ENCODE measurements at places on chromosomes 6 and 20.

- no peak for DNase-seq
Measured at GRCh38 chr6:125984311-125984710, 2.0 kb upstream of the TRMT11 start.

GRCh38 chr20:45953672-45954071, 18.3 kb downstream of the ZNF335 start:
- no peak for DNase-seq

- no peak for DNase-seq
Measured at GRCh38 chr6:81002126-81002525, 750.4 kb downstream of the TENT5A start.

- no peak for DNase-seq
Measured at GRCh38 chr20:49948809-49949507, 12.8 kb downstream of the RNF114 start.

DNA sequence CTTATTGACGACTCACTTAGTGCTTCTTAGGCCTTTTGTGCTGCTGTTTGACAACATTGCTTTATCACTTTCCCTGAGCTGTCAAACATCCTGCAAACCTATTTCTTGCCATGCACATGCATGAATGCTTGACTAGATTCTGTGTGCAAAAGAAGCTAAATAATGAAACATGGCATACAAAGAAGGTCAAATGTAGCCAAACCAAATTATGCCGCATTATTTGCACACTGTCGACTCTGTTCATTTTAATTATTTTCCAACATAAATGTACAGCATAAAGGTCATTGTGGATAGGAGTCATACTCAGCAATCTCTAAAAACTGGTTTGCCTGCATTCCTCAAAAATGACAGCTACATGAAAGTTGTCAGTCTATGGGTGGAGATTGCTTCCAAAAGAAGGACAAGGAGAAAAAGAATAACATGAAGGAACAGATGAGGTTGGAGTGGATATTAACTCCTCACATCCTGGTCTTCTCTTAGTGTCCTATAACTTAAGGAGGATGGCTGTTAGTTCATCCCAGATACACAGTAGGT, 123.1 kb upstream of the STXBP5 start:
- no peak for DNase-seq

GRCh38 chr6:100796049-100796823, 84.9 kb downstream of the ASCC3 start:
- DNase-seq, result no peak

- no peak for DNase-seq
Measured at GRCh38 chr20:44160133-44160532, 26.9 kb downstream of the JPH2 start.

All from stimulated activated CD8-positive, alpha-beta memory T cell treated with anti-CD3 and anti-CD28 coated beads, Interleukin-4, amount 100 ng/mL, for 4 hours (primary cell).